ENCODE measurements at places on chromosomes 7 and 10.

GRCh38 chr7:133783276-133783675 lies 343.9 kb upstream of the LRGUK start:
- DNase-seq, result no peak

- no peak for DNase-seq
Observed at GRCh38 chr10:96614515-96614914, 27.7 kb upstream of the TM9SF3 start.

DNA sequence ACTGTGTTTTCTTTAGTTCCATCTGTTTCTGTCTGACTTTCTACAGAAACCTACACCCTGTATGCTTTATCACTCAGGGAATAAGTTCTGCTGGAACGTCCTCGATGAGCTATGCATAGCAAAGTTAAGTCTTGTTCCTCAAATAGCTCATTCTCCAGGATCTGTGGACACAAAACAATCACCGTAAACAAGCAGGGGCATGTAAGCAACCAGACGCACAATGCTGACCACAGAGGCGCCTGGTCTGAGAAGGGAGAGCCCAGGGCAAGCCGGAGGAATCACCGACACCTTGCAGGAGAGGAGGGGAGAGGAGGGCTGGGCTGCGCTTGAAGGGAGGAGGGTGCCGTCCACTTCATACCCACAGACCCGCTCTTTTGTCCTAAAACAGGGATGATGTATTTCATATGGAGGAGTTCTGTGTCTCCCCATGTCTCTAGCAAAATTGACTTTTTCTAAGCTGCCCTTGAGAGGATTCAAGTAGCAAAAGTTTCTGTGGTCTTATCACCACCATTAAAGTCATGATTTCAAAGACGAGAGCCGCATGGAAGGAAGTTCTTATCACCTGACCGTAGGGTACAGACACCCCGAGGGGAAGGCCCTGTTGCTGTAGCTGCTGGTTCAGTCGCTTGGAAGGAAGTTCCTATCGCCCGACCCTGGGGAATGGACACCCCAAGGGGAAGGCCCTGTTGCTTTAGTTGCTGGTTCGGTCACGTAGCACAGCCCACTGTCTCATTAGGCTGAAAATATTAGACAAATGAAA lies 14.3 kb downstream of the CALML3 start:
- peak; percentile 36 for DNase-seq

DNA sequence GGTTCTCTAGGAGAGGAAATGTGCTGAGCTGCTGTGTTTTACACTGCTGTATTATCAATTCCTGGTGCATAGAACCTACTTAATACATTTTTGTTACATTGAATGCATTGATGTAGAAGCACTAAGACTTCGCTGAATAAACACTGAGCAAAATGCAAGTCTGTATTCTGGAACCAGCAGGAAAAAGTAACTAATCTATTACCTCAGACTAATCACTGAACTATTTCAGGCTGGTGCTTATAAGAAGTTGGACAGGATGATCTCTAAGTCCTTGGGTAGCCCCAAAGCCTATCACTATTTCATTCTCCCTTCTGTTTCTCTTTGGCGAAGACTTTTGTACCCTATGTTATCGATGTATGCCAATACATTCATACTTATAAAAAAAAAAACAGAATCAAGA lies 87.2 kb upstream of the LRRTM3 start:
- no peak for DNase-seq

DNA sequence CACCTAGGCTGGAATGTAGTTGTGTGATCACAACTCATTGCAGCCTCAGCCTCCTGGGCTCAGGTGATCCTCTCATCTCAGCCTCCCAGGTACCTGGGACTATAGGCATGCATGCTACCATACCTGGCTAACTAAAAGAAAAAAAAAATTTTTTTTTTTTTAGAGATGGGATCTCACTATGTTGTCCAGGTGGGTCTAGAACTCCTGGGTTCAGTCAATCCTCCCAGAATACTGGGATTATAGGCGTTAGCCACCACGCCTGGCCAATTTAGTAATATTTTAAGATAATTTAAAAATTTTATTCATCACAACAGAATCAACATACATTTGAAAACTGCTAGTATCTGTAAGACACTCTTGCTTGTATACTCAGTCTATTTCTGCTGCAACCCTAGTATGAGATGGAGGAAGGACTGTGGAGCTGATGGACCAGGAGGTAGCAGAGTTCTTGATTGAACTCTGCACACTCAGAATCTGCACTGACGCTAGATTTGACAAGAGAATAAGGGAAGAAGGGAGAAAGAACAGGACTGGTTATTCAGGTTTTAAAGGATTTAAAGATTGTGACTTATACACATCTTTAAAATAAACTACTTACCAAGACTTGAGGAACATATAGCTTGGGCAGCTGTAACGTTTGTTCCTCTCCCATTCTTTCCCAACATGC lies 57.6 kb downstream of the VCL start:
- DNase-seq, result no peak

DNA sequence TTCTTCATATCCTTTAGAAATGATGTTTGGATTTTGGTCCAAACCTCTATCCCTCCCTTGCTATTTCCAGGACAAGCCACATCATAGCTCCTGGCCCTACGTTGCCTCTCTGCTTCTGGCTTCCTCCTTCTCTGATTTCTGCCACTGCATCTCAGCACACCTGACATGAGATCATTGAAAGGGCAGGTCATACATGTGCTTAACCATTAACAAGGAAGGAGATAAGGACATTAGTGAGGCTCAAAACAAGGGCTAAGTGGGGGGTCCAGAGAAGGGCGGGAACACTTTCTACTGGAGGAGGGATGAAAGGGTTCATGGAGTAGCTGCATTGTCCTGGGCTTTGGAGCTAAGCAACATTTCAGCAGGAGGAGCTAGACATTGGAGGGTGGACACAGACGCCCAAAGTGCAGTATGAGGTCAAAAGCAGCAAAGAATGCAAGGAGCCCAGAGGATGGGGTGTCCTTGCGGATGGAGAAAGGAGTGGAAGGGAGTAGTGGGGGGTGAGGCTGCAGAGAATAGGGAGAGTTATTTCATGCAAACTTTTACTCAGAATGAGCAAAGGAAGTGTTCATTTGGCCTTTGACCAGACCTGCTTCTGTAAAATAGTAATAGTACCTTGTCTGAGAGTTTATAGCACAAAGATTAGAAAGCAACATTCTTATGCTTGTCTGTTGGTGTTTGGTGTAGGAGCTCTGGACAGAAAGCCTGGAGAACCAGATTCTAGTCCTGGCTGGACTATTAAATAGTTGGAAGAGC lies 102.4 kb upstream of the CREB5 start:
- DNase-seq, result no peak

DNA sequence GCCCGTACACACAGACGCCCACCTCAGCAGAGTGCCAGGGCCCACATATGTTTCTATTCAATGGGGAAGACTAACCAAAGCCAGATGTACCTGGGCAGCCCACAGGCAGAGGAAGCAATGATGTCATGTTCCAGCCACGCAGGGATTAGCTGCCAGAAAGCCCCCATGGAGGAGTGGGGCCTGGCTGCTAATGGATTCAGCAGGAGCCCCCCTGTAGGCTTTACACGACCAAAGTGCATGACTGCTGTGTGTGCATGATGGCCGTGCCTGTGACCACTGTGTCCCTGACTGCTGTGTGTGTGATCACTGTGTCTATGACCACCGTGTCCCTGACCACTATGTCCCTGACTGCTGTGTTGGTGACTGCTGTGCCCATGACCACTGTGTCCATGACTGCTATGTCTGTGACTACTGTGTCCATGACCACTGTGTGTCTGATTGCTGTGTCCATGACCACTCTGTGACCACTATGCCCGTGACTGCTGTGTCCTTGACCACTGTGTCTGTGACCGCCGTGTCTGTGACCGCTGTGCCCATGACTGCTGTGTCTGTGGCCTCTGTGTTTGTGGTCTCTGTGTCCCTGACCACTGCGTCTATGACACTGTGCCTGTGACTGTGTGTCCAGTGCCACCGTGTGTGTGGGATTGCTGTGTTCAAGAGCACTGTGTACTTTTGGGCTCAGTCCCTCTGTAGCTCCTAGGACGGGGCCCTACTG lies 409.3 kb downstream of the RPS24 start:
- peak; percentile 58 for DNase-seq

DNA sequence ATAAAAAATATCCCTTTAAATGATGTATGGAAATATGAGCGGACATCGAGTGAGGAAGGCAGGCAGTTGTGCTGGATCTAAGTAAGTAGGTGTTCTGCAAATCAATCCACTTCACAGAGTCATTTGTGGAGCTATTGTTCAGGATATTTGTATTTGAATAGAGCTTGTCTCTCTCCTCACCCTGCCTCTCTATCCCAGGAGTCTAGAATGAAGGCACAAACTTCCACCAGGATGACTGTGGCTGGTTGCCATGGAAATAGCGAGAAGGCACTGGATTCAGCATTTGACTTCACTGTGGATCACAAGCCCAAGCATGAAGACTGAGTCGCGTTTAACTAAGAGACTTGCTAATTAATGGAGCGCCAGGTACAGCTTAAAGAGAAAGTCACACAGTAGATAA lies 53.2 kb downstream of the NPY start:
- no peak for DNase-seq

DNA sequence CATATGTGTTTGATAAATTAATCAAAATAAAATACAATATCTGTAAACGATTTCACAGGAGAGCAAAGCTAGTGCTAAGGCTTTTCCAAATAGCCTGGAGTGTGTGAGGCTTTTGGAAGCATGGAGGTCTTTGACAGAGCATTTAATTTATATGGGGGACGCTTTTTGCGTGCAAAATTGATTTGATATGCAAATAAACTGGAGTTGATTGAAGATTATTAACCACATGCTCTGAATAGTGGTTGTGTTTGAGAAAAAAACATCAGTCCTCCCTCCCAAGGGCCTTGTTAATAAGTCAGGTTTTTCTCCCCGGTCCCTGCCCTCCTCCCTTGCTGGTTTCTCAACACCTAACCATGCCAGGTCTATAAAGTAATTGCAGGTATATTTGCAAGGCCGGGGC lies 85.1 kb upstream of the FGFR2 start:
- no peak for DNase-seq

- DNase-seq, result no peak
Observed at GRCh38 chr10:78266741-78267469, 233.2 kb downstream of the RPS24 start.

- no peak for DNase-seq
Observed at GRCh38 chr7:53641091-53641490, 605.7 kb downstream of the POM121L12 start.

DNA sequence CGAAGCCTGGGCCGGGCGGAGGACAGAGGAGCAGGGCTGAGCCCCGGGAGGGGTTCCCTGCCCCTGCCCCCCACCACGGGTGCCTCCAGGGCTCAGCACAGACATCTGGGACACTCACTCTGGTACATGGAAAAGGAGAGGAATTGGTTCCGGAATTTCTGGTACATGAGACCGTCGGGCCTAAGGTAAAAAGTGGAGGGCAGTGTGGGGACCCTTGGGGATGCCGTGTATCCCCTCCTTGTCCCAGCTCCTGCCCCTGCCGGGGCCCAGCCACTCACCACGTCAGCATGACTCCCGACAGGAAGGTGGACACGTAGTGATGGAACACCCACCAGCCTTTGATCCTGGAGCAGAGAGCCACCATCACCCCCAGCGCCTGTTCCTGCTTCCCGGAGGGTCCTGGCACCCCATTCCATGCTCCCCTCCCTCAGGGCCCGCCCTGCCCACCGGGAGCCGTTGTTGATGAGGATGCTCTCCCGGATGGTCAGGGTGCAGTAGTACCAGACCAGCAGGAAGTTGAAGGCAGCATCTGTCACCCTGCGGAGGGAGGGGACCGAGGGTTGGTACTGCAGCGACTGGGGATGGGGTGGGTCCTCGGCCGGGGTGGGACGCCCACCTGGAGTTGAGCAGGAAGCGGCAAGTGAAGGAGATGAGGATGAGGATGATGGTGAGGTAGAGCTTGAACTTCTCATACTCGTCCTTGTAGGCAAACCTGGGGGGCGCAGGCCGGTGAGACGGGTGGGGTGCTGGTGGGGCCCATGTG lies 6.4 kb downstream of the TMEM120A start:
- peak; percentile 12 for DNase-seq

DNA sequence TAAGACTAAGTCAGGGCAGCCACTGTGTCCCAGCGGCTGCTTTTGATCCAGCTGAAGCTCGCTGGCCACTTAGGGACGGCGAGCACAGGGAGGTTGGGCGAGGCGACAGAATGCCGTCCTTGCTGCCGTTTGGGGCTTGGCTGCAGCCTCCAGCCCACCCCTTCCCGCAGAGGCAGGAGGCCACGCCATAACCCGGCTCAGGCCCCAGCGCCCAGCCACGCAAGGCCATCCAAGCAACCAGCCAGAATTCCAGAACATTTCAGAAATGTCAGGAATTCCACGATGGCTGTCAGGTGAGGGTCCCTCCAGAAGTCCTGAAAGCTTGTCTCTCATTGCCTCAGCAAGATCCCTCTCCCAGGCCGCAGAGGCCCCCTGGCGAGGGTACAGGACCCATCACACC lies 479.1 kb upstream of the FOXK1 start:
- no peak for DNase-seq

DNA sequence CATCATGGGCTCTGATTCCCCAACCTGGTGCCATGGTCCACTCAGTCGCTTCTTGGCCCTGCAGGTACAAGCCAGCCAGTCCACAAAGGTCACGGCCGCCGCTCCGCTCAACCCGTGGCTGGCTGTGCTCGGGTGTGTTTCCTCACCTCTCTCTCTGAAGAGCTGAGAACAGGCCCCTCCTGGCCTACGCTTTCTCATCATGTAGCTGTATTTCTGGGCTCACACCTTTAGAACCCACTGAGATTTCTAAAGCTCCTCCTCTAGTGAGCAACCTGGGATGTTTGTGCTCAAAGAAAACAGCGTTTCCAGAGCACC lies 30.2 kb downstream of the PTPRN2 start:
- no peak for DNase-seq

DNA sequence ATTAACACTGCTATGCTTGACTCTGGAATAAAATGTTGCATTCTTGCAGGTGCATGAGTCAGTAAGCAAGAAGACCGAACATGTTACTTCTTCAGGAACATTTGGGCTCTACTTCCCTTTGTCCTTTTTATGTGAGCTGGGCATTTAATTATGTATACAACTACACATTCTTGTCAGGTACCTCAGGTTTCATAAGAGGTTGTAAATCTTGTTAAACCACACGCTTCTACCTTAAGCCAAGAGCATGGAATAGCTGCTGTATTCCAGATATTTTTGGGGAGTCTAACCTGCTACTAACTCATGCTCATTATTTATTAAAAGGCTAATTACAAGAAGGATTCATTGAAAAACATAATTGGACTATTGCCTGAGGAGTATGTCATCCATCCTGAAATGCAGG lies 414.2 kb upstream of the KLF6 start:
- no peak for DNase-seq

GRCh38 chr10:66892871-66893270 lies 33.0 kb upstream of the LRRTM3 start:
- no peak for DNase-seq

DNA sequence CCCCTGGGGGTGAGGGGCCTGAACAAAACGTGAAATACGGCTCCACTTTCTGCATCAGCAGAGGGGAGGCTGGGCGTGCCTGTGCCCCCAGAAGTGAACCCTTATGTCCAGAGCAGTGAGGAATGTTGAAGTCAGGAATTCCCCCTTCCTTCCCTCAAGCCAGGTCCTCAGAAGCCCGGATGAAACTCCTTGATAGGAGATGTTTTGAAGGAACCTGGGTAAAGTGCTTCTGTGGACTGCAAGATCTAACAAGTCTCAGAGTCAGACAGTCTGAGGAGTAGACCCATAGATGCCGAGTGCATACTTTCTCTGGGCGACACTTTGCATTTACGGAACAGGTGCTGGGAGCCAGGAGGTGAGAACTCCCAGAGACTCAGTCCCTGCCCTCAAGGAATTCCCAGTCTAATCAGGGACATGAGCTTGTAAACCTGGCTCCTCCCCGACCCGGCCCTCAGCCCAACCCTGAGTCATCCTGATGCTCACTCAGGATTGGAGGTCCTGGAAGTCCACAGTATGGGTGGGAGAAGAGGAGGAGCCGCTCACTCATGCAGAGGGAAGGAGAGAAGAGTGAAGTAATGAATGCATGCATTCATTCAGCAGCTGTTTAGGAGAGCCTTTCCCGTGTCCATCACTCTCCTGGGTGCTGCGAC lies 179.5 kb upstream of the ITGB1 start:
- DNase-seq, result no peak
